Fibroblast of skin of right quadriceps (primary cell): ENCODE measurements at places on chromosomes 13 and 19.

DNA sequence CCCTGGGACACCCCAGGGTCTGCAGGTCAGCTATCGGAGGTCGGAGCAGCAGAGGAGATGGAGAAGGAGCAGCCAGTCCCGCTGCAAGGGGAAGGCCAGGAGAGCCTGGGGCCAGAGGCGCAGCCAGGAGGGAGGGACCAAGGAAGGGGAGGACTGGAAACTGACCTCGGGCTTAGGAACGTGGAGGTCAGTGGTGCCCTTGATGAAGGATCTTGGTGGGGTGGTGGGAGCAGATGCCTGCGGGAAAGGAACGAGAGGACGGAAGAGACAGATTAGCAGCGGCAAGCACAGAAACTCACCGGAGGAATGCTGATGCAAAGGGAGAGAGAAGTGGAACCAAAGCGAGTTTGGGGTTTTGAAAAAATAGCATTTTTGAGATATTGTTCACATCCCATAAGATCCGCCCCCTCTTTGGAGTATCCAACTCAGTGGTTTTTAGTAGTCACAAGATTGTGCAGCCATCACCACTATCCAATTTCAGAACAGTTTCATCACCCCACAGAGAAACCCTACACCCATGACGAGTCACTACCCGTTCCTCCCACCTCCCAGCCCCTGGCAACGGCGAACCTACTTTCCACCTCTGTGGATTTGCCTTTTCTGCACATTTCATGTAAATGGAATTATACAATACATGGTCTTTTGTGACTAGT lies 22.1 kb downstream of the PLEKHF1 start:
- DNase-seq, result peak; percentile 95

GRCh38 chr19:10780368-10780767 lies 55.6 kb downstream of the TMED1 start:
- DNase-seq, result peak; percentile 58

- DNase-seq, result no peak
These were observed 49.9 kb downstream of the MBD3L2B start for GRCh38 chr19:6971366-6971765.

DNA sequence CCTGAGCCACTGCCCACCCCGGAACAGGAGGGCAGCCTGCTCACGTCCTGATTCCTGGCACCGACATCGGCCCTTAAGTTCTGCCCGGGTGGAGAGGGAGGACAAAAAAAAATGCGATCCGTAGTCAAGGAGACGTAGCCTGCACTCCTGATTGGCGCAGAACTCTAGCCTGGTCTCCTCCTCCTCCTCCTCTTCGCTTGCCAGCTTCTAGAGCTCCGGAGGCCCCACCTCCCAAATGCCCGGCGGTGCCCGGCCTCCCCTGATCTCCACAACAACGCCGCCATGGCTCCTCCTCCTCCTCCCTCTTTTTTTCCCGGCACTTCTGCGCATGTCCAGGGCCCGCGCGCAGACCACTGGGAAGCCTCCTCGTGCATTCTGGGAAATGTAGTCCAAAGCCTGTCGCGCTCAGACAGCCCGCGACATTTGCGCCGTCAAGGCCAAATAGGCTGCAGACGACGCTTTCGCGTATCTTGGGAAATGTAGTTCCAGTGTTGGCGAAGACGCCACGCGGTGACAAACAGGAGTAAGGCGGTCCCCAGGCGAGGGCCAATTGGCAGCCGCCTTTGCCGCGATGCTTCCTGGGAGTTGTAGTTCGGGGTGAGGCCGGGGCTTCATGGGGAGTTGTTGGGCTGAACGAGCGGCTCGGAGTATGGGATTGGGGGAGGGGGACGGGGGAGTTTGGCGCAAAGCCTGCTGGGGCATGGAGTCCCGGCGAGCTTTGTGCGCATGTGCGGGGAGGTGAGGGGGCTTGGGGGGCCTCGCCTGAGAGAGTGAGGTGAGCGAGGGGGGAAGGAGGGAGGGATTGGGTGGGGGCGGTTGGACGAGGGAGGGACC lies at the start of gene ZNF444:
ZNF444 (plus strand) TSS at position 705 of the 834 bp plus-strand sequence. CDS start 5,625 bp downstream, outside the sequence.
- peak; percentile 99 for DNase-seq

- no peak for DNase-seq
These were observed 31.3 kb downstream of the UBL3 start for GRCh38 chr13:29819143-29819542.

- DNase-seq, result peak; percentile 32
These were observed 23.5 kb upstream of the CCL25 start for GRCh38 chr19:8028951-8029491.

- DNase-seq, result peak; percentile 64
These were observed 3.5 kb downstream of the YJEFN3 start for GRCh38 chr19:19531951-19532805.

DNA sequence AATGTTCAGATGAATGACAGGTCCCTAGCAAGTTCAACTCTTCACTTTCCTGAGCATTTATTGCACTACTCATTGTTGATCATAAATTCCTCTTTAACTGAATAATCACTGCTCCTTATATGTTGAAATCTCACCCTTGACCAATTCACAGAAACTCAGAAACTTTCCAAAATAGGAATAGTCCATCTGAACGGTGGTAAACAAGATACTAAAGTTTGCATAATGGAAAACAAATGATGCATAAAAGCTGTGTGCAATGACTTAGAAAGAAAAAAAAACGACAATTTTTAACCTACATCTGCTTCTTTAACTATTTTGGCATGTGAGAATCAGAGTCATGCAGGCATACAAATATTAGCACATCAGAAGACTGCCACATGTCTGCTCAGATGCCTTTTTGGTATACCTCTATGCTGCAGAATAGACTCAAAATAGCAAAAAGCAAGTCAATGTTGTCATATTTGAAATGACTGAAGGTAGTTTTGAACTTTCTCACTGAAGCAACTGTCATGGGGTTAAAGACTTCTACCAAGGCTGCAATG lies 34.8 kb downstream of the SLC10A2 start:
- no peak for DNase-seq

DNA sequence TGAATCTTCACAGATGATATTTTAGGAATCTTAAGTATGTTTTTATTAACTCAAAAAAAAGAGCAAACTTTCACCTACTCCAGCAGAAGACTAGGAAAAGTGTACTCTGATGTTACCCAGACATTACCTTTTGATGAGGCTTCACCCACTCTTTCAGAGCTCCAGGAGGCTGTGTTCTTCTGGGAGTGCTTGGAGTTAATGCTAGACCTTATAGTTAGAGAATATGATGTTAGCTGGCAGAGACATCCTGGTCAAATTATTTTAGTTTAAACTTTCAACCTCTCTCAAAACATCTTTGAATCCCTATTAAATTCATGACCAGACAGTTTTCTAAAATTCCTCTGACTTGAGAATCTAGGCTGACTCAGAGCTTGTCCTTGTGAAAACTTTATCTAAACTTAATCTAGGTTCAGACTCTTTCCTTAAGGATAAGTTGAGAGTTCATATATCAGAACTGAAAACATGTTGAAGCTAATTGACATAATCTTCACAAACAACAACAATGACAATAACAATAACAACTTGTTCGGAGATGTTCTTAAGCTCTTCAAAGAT lies 82.8 kb downstream of the ITGBL1 start:
- DNase-seq, result peak; percentile 57

DNA sequence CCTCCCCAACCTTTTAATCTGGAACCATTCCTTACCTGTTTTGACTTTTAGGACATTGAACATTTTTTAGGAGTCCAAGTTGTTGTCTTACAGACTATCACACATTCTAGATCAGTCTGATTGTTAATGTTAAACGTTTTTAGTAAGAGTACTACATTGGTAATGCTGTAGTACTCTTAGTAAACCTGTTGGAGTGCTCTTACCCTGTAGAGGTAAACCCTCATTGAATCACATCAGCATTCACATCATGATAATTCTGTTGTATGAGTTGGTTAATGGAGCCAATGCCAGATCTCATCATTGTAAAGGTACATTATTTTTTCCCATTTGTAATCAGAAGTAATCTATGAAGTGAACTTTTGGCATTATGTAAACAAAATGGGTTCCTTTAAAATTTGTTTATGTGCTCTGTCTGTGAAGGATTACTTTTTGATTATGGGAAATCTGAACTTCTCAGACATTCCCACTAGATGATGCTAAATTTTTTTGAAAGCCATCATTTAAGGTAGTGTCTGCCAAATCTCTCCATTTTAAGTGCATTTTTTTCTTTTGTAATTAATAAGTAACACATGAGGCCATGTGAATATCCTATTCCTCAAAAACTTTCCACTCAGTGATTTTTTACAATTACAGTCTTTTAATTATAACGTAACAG lies 55.2 kb downstream of the VWA8 start:
- DNase-seq, result peak; percentile 43

DNA sequence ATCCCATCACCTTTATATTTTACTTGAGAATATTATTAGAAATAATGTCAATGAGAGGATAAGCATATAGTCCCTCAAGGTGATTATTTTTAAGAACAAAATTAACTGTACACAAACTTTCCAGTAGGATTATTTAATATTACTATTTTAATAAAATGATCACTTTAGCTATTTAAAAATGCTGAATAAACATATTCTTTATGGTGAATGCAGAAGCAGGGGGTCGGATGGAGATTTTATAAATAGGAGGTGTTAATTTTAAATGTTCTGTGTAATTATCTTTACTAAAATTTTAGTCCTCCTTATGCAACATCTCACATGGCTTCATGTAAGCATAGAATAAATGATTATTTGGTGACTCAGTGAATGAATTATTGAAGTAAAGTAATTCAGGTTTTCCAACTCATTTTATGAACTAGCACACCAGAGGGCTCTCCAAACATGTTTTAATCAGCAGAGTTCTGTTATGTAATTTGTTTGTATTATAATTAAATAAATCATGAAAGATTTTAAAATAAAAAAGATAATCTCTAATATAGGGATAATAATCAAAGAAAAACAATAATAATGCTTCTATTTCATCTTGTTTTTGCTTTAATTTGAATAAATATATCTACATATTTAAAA lies 1635.2 kb downstream of the EFNB2 start:
- DNase-seq, result no peak

- no peak for DNase-seq
These were observed 1140.3 kb upstream of the SLC10A2 start for GRCh38 chr13:104206450-104207044.
